ENCODE measurements at places on chromosomes 5 and 9.

- peak; percentile 63 for DNase-seq
Measured at GRCh38 chr5:150350524-150351344, 6.8 kb upstream of the TCOF1 start.

DNA sequence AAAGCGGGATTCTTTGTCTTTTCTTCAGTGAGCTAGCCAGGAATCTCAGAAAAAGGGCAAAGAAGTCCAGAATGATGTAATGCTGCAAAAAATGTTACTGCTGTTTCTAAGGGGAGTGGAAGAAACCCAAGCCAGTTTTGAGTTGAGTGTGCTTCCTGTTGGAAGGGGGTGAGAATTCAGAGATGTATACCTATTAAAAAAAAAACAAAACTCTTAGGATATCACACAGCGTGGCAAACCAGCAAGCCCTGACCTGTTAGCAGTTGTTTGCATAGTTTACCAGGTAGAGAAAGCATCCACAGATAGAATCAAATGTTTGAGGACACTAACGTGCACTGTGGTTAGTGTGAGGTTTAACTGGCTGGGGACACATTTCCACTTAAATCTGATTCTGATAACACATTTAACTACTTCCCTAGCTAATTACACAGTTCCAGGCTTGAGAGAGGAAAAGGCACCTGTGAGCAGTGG is 11.4 kb downstream of the BASP1 start:
- no peak for DNase-seq

DNA sequence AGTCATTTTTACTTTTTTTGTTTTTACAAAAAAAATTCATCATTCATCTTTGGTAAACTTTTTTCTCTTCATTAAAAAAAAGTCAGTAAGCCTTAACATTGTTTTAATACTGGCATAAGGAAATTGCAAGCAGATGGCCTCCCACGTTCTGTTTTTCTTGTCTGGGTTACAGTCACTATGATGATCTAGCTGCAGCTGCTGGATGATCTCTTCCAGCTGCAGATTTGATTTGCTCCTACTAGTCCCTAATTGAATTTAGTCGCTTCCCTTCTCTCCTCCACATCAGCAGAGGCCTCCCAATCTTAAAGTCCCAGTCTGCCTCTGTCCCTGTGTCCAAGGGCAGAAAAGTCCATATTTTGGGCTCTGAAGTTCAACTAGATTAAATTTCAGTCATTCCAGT is 106.8 kb upstream of the PTGER4 start:
- no peak for DNase-seq

- DNase-seq, result no peak
Measured at GRCh38 chr5:120769312-120769872, 305.3 kb downstream of the PRR16 start.

- DNase-seq, result no peak
Measured at GRCh38 chr5:58924306-58924705, 341.4 kb downstream of the RAB3C start.

DNA sequence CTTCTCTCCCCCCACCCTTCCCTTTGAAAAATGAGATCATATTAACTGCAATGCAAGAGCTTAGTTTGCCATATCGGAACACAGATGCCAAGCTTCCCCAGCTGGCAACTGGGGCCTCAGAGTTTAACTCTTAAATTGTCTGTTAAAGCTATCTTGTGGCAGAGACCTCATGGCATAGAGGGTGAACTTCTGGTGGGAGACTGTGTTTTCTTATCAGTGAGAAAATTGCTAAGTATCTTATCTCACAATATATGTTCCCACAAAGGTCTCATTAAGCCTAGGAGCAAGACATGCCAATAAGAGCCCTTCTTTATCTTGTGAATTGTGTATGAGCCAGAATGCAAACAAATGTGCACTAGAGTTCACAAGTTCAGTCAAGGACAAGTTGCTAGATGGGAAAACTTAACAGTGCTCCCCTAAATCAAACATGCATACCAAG is 12.3 kb downstream of the NFIB start:
- DNase-seq, result no peak

DNA sequence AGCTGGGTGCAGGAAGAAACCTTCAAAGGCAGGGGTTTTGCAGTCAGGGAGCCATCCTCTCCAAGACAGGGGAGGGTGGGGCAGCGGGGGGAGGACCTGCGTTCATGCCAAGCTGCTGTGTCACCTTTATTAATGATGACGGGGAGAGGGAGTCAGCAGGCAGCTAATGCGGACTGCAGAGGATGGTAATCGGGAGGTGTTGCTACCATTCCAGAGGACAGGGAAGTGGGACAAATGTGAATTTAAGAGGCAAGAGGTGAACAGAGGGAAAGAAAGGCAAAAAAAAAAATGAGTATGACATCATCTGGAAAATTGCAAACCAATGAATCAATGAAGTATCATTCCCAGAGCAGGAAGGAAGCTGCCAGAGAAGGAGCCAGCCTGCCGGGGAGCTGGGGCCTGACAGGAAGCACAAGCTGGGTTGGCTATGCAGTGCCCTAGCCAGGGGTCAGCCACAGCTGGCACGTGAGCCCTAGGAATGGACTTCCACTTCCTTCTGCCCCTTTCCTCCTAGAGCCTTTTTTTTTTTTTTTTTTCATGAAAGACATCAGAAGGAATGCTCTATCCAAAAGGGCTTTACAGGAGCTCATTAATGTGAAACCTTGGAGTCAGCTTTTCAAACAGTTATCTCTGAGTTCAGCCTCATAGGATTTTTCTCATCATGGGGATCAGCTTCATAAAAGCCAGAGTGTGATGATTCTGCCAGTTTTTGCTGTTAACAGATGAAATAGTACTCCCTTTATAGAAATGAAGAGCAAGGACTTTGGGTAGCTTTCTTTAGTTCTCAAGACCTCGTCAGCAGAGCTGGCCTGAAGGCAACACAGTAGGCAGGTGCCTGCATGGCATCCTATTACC is 9.2 kb downstream of the INSYN2B start:
- DNase-seq, result no peak

Data from anterior cingulate cortex (tissue), 58 donors.